ENCODE measurements at places on chromosomes 7 and 10. TPM values are rescaled to one million over a fixed set of nuclear protein-coding genes. Genes with fewer than 3 reads are reported as not detected.

ADCYAP1R1 gene
- 0.17 TPM for total RNA-seq

TDRD1 gene
- 0.06 TPM for total RNA-seq

PIK3CG gene
- 1.5 TPM for total RNA-seq

ZNF467 gene
- 0.80 TPM for total RNA-seq

CCDC146 gene
- total RNA-seq, result 0.34 TPM

CPN1 gene
- total RNA-seq, result not detected

C10orf105 gene
- total RNA-seq, result not detected

TMEM236 gene
- total RNA-seq, result 0.06 TPM
